ENCODE measurements at places on chromosomes 13 and 19. TPM values are rescaled to one million over a fixed set of nuclear protein-coding genes. Genes with fewer than 3 reads are reported as not detected.

DNA sequence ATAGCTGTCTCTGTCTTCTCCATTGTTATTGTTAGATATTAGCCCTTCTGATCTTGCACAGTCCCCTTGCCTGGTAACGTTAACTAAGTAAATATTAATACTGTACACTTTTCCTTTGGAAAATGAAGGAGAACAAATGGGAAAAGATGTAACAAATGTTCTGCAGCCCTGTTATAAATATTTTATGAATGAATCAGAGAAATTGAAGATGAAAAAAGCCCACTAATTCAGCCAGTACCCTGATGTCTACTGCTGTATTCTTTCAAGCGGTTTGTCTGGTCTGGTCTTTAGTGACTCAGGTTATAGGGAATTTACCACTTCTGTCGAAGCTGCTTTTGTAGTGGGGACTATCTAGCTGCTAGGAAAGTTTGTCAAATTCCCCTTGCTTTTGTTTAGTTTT is 121.0 kb downstream of the COG6 start:
- no peak overlapping the region for H3K4me3 ChIP-seq
- H3K36me3 ChIP-seq: no peaks in the 10 kb centered on the region
- no peaks in the 10 kb centered on the region for H3K27me3 ChIP-seq

GRCh38 chr13:25847635-25848626 is 203.9 kb downstream of the SHISA2 start:
- H3K27me3 ChIP-seq: no peaks in the 10 kb centered on the region
- H3K4me1 ChIP-seq: no peaks in the 10 kb centered on the region
- H3K36me3 ChIP-seq: no peaks in the 10 kb centered on the region
- no peak overlapping the region for H3K4me3 ChIP-seq

GAPDHS gene
- not detected for total RNA-seq

GRCh38 chr19:17037966-17038500 is 11.4 kb upstream of the CPAMD8 start:
- H3K36me3 ChIP-seq: no peaks in the 10 kb centered on the region
- H3K4me1 ChIP-seq: peaks cover 7% of the 10 kb centered on the region
- H3K27ac ChIP-seq: no peak overlapping the region
- H3K27me3 ChIP-seq: no peaks in the 10 kb centered on the region
- no peak for DNase-seq
- no peak overlapping the region for H3K4me3 ChIP-seq

GRCh38 chr13:44032802-44033201 is 153.1 kb downstream of the LACC1 start:
- no peak for DNase-seq
- H3K4me3 ChIP-seq: no peak overlapping the region
- no peak overlapping the region for H3K27ac ChIP-seq
- H3K27me3 ChIP-seq: no peaks in the 10 kb centered on the region
- H3K4me1 ChIP-seq: no peaks in the 10 kb centered on the region

DNA sequence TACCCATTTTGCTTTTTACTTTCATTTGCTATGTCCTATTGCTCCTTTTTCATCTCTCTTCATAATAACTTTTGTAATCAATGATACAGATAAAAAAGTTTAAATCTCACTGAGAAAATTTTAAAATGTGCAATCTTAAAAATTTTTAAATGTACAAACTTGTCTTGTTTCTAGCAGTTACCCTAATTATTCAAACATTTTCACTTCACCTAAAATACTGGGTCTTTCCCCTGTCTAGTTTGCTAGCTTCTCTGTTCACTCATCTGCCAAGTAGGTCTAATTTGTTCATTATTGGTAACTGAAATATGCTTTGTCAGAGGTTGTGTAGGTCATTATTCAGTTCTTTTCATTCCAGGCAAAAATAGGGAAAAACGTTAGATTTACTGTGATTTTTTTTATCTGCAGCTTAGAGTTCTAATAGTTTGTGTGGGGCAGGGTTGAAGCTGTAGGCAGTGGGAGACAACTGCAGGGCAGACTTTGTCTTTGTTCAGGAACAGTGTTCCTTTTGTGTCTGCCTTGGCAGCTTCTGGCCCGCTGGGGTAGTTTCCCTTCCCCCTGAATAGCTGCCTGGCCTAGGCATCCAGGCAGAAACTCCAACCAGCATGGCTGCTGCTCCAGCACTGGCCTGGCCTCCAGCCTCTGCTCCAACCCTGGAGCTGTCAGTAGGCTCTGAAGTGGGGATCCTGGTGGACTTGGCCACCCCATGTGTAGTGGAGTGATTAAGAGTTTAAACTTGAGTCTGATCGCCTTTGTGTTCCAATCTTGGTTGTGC is 48.5 kb downstream of the WDFY2 start:
- H3K4me3 ChIP-seq: no peak overlapping the region
- peaks cover 7% of the 10 kb centered on the region for H3K4me1 ChIP-seq
- H3K27me3 ChIP-seq: no peaks in the 10 kb centered on the region
- no peaks in the 10 kb centered on the region for H3K36me3 ChIP-seq
- no peak overlapping the region for H3K27ac ChIP-seq

C19orf85 gene
- not detected for total RNA-seq

DNA sequence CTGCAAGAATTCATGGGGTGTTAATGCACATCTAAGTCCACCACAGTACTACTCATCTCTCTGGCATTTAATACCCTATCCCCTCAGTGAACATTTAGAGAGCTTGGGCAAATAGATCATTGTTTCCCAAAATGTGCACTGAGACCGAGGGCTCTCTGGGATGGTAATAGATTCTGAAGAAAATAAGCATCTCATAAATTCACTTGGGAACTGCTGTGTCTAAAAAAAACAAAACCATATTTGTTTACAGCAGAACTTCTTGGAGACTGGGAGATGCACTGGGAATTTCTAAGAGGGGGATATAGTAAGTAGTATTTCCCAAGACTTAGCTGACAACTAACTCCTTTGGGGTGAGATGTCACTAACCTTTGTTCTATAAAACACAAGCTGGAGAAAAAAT is 58.4 kb downstream of the ENOX1 start:
- no peak overlapping the region for H3K4me3 ChIP-seq
- no peaks in the 10 kb centered on the region for H3K36me3 ChIP-seq
- H3K27ac ChIP-seq: no peak overlapping the region
- H3K4me1 ChIP-seq: no peaks in the 10 kb centered on the region
- H3K27me3 ChIP-seq: no peaks in the 10 kb centered on the region

PPFIA3 gene
- 5.9 TPM for total RNA-seq

- no peak for DNase-seq
- no peaks in the 10 kb centered on the region for H3K27me3 ChIP-seq
- H3K4me1 ChIP-seq: peaks cover 21% of the 10 kb centered on the region
- H3K27ac ChIP-seq: no peak overlapping the region
- H3K36me3 ChIP-seq: no peaks in the 10 kb centered on the region
Measured at GRCh38 chr19:18488403-18488723, 33.5 kb downstream of the ELL start.

DNA sequence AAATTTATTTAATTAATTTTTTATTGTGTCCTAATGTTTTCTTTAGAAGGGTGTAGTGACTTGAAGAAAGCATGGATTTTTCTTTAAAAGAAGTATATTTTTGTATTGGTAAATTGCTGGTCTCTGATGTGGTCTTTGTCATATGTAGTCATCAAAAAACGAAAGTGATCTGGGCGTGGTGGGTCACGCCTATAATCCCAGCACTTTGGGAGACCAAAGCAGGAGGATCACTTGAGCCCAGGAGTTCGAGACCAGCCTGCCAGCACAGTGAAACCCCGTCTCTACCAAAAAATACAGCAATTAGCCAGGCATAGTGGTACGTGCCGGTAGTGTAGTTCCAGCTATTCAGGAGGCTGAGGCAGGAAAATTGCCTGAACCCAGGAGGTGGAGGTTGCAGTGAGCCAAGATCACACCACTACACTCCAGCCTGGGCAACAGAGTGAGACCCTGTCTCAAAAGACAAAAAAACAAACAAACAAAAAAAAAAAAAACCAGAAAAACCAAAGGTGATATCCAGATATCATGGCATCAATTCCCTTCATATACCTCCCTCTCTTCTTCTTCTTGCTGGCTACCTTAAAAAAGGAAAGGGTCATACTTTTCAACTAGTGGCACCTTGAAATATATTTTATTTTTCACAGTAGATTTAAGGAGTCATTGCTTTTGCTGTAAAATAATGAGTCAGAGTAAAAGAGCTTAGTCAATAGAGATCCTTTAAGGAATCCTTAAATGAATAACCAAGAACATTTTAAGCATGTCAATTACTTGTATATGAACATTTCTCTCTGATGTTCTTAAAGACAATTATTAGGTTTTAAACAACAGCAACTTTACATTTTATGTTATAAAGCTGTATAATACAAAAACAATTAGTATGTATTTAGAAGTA is 19.9 kb downstream of the KCTD4 start:
- no peak overlapping the region for H3K4me3 ChIP-seq
- H3K4me1 ChIP-seq: no peaks in the 10 kb centered on the region
- H3K36me3 ChIP-seq: no peaks in the 10 kb centered on the region
- H3K27me3 ChIP-seq: no peaks in the 10 kb centered on the region
- no peak for DNase-seq
- H3K27ac ChIP-seq: no peak overlapping the region

DNA sequence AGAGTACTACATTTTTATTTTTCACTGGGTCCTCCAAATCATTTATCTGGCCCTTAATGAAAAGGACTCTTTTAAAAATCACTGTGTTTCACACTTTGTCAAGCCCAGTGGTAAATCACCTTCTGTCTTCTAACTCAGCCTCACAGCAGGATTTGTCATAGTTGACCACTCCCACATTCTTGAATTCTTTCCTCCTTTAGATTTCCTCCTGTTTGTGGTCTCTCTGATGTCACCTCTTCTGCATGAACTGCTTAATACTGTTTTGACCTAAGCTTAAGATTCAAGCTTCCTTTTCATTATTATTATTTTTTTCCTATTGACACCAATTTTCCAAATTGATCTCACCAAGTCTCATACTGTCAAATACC is 899.8 kb upstream of the MIR17HG start:
- DNase-seq: no peak
- no peaks in the 10 kb centered on the region for H3K36me3 ChIP-seq
- H3K4me1 ChIP-seq: no peaks in the 10 kb centered on the region

GPR183 gene
- total RNA-seq: 14.6 TPM

DNA sequence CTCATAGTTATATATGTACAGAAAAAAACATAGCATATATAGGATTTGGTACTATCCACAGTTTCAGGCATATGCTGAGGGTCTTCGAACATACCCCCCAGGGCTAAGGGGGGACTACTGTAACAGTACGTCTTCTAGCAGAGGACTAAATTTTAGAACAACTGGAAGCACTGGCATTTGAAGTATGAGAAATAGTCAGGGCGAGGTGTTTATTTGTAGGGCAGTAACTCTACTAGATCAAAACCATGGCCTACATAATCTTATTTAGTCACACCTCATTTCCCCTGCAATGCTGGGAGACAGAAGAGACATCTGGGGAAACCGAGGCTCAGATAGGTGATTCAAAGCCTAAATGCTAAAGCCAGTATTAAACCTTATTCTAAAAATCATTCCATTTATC is 245.6 kb downstream of the DCT start:
- no peaks in the 10 kb centered on the region for H3K36me3 ChIP-seq
- H3K4me3 ChIP-seq: no peak overlapping the region
- no peak for DNase-seq
- no peaks in the 10 kb centered on the region for H3K4me1 ChIP-seq

DNA sequence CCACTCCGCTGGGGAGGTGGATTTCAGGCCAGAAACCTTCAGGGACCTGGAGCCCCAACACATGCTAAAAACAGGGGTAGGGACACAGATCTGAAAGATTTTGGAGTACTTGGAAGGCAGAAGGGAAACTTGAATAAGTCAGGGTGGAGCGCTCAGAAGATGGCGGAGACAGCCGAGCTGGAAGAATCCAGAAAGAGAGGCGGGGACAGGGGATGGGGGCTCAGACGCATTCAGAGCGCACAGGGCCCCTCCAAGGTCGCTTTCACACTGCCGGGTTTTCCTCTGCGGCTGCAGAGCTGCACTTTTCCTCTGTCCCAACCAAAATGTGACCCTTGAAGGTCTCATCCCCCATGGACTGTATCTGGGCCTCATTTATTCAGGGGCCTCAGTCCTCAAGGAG is 56.9 kb downstream of the ERICH4 start:
- peak overlapping the region; percentile 2 for H3K4me3 ChIP-seq
- no peaks in the 10 kb centered on the region for H3K27me3 ChIP-seq
- H3K4me1 ChIP-seq: no peaks in the 10 kb centered on the region
- H3K27ac ChIP-seq: no peak overlapping the region
- H3K36me3 ChIP-seq: no peaks in the 10 kb centered on the region
- no peak for DNase-seq

Data from ovary (tissue), 10 donors.